Stimulated activated CD4-positive, alpha-beta T cell treated with anti-CD3 and anti-CD28 coated beads, Interleukin-4, amount 100 ng/mL, for 1 hour (primary cell): ENCODE measurements at places on chromosomes 7 and 10.

DNA sequence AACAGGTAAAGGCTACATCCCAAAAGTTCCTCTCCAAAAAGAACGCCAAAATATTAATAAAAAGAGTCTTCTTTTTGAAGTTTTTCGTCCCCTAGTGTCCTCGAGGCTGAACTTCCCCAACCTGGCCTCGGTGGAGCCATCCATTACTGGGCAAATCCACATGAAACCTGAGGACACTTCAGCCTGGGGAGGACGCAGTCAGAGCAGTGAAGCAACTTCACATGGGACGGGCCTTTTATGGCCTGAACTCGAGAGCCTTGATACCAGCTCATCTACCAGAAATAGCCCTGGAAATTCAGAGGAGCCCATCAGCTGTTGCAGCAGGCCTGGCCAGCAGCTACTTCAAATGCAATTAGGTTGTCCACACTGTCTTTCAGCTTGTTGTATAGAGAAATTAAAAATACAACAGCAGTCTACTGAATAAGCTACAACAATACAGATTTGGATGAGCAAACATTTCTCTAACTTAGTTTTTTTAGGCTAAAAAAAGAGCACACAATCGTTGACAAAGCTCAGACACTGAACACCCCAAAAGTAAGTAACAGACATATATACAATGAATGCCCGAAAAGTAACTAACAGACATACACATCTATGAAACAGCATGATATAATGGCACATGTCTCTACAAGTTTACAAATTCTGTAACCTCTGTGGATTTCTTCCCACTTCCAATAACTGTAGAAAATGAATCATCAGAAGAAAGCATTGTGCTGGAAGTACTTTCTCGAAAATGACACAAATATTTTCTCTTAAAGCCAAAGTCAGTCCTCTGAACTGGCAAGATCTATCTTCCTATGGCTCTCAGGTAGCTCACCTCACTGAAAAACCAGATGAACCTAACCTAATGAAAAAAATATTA lies at the start of gene SVIL:
SVIL (minus strand) TSS at position 208 of the 862 bp plus-strand sequence. CDS start 79,913 bp downstream, outside the sequence.
- DNase-seq: no peak

- no peak for DNase-seq
Observed at GRCh38 chr7:30956704-30957103, 7.0 kb upstream of the GHRHR start.

- no peak for DNase-seq
Observed at GRCh38 chr7:33558549-33559323, 346.6 kb upstream of the BMPER start.

- no peak for DNase-seq
Observed at GRCh38 chr7:96224685-96225084, 97.2 kb downstream of the SLC25A13 start.

DNA sequence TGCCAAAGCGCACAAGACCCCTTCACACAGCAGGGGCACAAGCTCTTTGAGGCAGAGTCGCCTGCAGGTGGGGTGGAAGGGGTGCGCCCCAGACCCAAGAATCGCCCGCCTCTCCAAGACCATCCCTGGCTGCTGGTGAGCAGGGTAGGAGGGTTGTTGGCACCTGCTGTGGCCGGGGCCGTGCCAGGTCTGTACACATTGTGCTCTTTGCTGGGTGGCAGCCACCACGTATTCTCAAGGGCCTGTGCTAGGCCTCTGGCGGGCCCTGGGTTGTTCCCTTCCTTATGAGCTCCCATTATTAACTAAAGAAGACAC lies 84.4 kb downstream of the LHPP start:
- no peak for DNase-seq

DNA sequence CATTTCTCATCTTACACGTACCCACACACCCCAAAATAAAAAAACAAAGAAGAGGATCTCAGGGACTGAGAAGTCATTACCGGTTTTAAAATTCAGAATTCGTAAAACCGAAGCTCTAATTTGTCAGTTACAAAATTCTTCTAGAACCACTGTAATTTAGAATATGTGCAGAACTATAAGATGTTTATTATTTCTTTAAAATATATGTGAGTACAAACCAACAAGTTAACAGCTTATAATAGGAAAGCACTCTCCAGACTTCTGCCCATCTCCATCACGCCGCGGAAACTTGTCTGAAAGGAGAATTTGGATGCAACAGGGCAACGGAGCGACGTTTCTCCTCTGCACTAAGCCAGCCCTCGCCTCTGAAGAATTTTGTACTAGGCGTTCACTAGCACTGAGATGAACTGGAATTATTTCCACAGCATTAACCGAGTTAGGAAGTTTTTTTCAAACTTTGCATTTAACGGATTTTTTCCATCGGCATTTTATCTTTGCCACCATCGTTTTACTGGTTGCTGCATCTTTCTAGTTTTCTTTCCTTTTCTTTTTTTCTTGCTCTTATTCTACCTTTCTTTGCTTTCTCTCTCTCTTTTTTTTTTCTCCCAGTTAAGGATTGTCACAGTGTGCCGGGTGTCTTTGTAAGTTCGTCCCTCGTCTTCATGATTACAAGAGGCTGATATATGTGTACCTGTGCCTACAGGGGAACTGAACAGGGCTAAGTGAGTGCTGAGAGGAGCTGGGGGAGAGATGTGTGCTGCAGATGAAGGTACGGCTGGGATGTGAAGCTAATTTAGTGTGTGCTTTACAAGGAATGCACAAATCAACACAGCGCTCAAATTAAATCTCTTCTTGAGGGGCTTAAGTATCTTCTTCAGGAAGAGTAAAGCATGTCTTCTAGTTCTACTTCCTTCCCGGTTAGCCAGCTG lies 295.9 kb upstream of the NFE2L3 start:
- no peak for DNase-seq

DNA sequence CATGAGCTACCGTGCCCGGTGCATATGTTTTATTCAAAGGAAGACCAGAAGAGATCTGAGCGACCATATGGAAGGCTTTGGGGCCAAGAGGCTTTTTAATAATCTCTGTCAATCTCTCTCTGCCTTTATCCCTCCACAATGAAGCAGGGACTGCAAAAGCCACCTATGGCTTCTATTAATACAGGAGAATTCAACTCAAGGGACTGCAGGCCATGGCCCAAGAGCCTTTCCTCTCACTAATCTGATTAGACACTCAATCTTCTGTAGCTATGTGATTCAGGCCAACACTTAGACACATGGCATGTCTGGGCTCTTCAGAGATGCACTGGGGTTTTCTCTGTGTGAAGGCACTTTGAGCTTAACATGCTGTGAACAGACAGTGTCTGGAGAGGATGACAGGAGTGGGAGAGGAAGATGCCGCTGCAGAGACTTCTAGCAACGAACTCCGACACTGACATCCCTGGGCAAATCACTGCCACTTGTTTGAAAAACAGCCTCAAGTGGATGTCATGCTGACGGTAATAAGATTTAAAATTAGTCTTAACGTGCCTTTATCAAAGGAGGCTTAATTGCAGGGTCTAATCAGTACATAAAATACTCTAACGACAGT lies 114.4 kb upstream of the AOAH start:
- no peak for DNase-seq

DNA sequence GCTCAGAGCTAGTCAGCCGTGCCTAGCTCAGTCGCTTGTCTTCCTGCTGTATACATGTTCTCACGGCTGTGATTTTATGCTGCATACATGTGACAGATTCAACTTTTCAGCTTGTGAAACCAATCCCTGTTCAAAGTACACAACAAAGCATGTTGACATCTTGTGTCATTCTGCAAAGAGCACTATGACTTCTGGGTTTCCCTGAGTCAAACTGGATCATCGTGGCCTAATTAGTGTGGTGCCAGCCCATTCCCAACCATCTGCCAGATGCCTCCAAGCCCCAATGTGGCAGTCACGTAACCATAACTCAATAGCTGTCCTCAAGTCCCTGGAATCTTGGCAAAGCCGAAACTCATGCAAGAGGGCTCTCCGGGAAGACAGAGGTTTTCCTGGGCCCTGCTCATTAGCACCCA lies 144.8 kb downstream of the MYOF start:
- no peak for DNase-seq

- DNase-seq: no peak
Observed at GRCh38 chr7:69162326-69162725, 435.9 kb upstream of the AUTS2 start.
